NCI-H1417 (cell line): ENCODE measurements at places on chromosomes 1 and 21.
A peak's percentile ranks its signal among the peaks of the same experiment; 100 is the strongest.

- no peak for DNase-seq
Measured at GRCh38 chr21:44649521-44650100, 3.4 kb downstream of the KRTAP10-11 start.

GRCh38 chr1:163897412-163898155 is 575.8 kb downstream of the NUF2 start:
- DNase-seq: no peak

- no peak for DNase-seq
Measured at GRCh38 chr21:29237110-29238052, 61.3 kb upstream of the BACH1 start.

DNA sequence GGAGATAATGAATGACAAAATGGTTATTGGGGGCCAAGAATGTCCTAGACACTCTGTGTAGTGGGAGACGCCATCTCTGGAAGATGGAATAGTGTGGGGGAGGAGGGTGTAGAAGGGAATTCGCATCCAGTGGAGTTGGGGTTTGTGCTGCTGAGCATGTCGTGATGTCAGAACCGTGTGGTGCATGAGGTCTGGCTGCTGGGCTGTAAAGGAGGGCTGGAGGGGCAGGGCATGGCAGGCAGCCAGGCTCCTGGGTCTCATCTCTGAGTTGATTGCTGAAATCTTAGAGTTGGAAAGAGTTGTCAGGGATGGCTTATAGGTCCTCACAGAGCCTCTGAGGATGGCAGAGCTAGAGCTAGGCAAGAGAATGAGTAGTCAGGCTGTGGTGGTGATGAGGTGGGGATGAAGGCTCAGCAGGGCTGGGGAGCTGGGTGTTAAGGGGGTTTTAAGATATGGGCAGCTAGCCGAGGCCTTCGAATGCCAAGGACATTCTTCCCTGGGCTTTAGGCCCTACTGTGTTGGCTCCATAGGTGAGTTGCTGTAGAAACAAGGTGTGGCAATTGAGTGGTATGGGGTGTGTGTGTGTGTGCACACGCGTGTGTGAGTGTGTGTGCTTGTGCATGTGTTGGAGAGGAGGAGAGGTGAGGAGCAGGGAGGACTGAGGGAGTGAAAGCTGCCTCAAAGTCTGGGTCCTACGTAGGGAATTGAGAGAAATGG is 1.9 kb downstream of the PPFIA4 start:
- no peak for DNase-seq

DNA sequence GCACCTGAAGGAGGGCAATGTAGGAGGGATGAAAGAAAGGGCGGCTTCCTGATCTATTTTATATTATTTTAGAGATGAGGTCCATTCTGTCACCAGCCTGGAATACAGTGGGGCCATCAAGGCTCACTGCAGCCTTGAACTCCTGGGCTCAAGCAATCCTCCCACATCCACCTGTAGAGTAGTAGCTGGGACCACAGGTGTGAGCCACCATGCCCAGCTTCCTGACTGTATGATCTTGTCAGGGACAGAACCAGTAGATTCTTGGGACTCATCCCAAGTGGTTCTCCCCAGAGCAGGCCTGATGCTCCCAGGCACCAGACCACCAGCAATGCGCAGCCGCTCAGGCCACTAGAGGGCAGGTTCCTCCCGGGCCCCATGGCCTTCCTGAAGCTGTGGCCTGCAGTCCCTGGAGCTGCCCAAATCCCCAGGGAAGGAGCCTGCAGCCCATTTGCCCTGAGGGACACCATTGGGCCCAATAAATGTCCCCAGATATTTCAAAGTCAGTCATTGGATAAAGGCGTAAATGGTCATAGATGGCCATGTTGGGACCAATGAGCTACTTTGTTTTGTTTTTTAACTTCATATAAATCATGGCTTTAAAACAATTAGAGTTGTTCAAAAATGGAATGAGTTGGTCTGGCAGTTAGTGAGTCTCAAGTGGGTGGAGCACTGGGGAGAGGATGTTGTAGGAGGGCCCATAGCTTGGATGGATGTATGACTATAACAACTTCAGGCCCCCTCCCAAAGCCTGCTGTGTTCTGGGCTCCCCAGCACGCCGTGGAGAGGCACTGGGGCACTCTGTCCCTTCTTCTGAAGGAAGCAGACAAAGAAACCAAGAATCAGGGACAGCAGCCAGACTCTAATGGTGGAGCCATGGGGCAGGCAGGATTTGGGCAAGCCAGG is 44.7 kb upstream of the GOLT1A start:
- DNase-seq: peak; percentile 51

GRCh38 chr1:21200767-21201166 is 24.1 kb upstream of the EIF4G3 start:
- DNase-seq: no peak

- no peak for DNase-seq
Measured at GRCh38 chr1:8663090-8663802, 154.2 kb downstream of the RERE start.

- no peak for DNase-seq
Measured at GRCh38 chr1:207455183-207455754, 1.1 kb downstream of the CR2 start.

DNA sequence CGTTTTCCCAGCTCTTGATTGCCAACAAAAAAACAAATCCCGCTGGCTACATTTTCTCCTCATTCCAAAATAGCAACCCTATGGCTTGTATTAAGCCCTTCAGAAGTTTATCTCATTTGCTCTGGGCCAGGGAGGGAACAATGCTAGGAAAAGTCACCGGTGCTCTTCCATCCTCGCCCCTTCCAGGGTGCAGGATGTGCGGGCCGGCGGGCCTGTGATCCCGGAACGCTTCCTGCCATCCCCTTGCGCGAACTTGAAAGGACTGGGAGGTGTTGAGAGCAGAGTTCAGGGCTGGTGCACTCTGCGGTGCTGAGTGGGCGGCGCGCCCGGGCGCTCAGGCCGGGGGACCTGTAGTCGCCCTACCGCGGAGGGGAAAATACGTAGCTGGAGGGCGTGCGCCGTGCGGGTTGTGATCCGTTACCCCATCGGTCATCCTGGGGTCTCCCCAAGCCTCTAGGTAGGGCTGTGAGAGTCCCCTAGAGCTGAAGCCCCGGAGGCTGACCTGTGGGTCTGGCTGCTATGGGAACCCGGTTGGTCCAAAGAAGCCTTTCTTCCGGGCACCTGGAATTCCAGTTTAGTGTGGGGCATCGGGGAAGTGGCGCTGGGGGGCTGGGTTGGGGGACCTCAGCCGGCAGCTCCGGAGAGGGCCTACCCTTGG is 13.1 kb downstream of the NR5A2 start:
- DNase-seq: no peak

DNA sequence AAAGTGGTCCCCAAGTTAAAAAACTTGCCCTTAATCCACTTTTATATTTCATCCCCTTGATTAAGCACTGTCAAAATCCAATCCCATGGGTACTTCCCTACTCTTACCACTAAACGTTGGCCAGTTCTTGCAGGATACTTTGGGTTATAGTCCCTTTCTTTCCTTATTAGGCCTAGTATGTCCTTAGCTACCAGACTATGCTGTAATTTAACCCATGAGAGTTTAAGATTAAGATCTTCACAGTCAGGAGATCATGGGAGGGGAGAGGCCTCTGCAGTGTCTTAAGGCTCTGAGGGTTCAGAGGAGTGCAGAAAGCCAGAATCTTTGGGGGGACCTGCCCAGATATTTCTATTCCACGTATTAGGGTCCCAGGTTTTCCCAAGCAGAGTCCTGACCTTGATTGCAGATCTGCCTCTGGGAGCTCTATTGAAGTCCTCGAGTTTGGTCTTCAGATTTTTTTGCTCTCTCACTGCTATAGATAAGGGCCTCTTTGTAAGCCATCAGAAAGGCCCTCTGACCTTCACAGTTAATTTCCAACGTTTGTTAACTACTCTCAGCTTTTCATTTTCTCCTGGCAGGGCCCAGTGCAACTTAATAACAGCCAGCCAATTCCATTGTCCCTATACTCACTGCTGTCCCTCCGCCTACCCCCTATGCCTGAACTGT is 9.0 kb upstream of the CGN start:
- DNase-seq: no peak

DNA sequence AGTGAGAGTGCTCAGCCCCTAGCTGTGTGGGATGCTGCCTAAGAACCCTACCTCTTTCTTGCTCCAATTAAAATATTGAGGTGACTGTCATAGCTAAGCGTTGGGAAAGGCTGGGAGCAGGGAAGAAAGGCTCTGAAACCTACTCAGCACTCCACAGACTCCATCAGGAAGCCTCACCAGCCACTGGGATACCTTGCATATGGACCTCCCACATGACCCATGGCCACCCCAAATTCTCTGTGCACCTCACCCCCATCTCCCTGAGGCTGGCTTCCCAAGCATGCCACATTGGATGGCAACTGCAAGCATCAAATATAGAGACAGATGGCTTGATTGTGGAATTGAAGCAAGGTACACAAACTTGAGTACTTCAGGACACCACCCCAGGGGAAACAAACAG is 41.8 kb downstream of the FLVCR1 start:
- DNase-seq: no peak

- no peak for DNase-seq
Measured at GRCh38 chr1:110921953-110922352, 41.8 kb downstream of the LRIF1 start.

DNA sequence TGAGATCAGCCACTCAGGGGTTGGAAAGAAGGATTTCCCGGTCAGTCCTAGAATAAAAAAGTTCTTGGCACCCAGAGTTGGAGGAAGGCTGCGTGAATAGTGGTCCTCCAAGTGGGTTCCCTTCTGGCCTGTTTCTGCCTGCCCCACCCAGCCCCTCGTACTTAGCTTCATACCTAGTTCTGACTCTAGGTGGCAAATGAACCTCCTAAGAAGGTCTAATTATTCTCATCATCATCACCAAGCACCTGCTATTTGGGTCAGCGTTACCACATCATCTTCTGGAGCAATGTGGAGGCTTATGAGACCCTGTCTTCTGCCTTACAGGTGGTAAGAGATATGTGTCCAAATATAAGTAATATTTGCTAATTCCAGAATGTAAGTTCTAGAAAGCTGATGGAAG is 35.9 kb upstream of the NFASC start:
- DNase-seq: no peak

DNA sequence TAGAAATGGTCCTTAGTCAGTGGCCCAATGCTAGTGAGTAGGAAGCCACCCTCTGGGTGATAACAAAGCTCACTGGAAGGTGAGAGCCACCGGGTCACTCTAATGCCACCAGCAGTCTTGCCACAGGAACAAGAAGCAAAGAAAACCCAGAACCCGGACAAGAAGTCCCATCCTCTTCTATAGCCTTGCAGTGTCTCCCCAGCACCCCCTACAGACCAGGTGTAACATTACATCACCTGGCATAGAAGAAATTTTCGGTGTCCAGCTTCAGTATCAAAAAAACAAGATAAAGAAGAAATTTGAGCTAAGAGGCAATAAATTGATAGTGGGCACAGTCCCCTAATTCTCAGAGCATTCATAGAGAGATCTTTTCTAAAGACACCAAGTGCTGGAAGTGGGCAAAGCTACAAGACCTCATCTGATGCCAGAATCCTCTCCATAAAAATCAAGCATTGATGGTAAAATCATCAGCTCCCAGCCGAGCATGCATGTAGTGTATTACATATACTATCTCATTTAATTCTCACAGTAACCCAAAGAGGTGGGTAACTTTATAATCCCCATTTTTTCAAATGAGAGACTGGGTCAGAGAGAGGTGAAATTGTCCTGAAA is 491.0 kb downstream of the MATN1 start:
- DNase-seq: no peak

DNA sequence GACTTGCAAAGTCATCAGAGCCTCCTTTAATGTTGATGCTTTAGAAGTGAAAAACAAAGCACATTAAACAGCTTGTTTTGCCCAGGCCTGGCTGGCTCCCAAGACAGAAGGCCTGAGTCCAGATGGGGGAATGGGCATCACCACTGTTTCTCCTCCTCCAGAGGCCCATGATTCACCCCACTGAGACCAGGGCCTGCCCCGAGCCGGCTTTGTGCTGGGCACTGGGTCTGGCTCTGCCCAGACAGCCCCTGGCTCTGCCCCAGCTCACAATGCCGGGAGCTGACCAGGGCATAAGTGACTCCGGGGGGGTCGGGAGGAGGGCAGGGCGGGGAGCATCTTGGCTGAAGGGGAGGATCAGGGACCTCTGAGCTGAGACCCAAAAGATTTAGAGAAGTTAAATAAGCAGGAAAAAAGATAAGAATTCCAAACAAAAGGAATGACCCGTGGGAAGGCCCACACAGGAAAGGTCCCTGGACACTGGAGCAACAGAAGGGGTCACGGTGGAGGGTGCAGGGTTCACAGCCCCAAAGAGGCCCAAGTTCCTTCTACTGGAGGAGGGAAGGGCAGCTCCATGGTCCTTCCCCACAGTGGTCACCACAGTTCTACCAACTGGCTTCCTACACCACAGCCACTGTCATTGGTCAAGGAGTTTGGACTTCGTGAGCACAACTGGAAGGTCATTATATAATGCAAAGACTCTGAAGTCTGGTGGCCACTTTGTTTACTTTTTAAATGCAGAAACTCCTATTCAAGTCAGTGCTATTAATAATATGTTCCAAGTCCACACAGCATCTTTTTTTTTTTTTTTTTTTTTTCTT is 5.5 kb downstream of the C2CD2 start:
- DNase-seq: no peak

DNA sequence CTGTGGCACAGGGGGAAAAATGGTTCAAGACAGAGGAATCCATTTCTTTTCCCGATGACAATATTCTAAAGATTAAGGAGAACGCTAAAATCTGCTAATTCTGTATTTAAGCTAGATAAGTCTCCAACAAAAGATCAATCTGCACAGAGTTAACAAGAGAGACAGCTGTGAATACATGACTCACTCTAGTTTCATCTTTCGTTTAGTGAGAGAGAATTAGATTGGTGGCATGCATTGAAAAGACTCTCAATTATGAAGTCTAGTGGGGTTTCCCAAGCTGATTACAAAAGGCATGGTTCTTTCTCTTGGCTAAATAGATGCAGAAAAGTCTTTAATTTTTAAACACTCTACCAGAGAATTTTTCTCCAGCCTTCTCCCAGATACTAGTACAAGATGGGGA is 34.4 kb downstream of the CAPN9 start:
- no peak for DNase-seq

GRCh38 chr1:158102881-158103674 is 77.6 kb upstream of the CD1D start:
- no peak for DNase-seq

- no peak for DNase-seq
Measured at GRCh38 chr1:65237503-65237902, 71.8 kb upstream of the DNAJC6 start.

- no peak for DNase-seq
Measured at GRCh38 chr1:225996946-225997545, 2.1 kb downstream of the SDE2 start.

- no peak for DNase-seq
Measured at GRCh38 chr1:46805755-46806154, 6.9 kb downstream of the CYP4B1 start.
